Stimulated activated CD8-positive, alpha-beta memory T cell treated with anti-CD3 and anti-CD28 coated beads, Interleukin-7, amount 100 ng/mL, for 1 hour (primary cell): ENCODE measurements at places on chromosomes 11 and 22.

GRCh38 chr22:19086417-19086816 is 35.8 kb downstream of the DGCR2 start:
- no peak for DNase-seq

GRCh38 chr11:64181506-64182411 is 4.2 kb upstream of the STIP1 start:
- DNase-seq, result no peak

- no peak for DNase-seq
Observed at GRCh38 chr11:108551651-108552462, 41.7 kb downstream of the EXPH5 start.

GRCh38 chr11:107252429-107253161 is 205.0 kb downstream of the CWF19L2 start:
- no peak for DNase-seq

GRCh38 chr22:50320671-50321325 is 6.0 kb downstream of the DENND6B start:
- DNase-seq, result no peak

DNA sequence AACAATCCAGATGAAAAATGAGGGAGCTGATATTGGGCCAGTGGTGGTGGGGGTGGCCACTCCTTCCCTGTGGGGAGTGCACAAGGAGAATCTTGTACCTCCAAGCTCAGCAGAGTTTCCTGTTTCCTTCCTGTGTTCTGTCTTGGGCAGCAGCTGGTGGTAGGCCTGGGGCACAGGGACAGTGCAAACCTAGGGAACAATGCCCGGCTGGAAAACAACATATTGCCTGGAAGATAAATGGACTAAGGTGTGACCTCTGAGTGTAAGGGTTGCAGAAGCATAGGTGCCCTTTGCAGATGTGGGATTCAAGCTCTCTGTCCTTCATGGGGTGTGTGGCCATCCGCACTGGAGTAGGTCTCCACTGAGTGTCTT is 5.8 kb upstream of the JAM3 start:
- no peak for DNase-seq

- DNase-seq, result no peak
Observed at GRCh38 chr11:120432056-120433018, 79.2 kb upstream of the GRIK4 start.

DNA sequence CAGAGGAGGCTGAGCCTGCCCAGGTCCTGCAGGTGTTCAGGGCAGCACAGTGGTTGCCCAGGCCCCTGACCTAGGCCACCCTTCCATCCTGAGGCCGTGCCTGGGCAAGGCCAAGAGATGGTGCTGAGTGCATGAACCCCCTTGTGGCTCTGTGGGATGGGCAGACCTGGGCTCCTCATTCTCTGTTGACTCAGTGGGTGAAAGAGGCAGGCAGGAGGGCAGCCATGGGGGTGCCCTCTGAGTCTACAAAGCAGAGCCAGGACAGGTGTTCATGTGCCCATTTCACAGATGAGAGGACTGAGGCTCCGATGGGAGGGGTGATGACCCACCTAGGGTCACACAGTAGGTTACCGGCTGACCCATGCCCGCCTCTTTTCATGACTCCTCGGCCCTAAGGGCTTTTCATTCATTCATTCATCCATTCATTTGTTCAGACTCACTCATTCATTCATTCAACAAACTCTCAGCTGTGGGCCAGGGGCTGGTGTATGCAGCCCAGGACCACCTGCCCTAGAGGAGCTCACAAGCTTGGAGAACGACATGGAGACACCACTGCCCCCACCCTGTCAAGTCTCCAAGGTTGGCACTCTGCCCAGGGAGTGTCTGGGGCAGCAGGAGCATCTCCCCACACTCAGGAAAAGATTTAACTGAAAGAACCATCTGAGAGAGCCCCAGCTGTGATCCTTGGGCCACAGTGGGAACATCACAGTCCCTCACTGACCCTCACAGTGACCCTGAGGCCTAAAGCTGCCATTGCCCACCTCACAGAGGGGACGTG is 40.5 kb downstream of the IGLL5 start:
- no peak for DNase-seq

- no peak for DNase-seq
Observed at GRCh38 chr11:94142308-94143281, 14.0 kb downstream of the PANX1 start.

DNA sequence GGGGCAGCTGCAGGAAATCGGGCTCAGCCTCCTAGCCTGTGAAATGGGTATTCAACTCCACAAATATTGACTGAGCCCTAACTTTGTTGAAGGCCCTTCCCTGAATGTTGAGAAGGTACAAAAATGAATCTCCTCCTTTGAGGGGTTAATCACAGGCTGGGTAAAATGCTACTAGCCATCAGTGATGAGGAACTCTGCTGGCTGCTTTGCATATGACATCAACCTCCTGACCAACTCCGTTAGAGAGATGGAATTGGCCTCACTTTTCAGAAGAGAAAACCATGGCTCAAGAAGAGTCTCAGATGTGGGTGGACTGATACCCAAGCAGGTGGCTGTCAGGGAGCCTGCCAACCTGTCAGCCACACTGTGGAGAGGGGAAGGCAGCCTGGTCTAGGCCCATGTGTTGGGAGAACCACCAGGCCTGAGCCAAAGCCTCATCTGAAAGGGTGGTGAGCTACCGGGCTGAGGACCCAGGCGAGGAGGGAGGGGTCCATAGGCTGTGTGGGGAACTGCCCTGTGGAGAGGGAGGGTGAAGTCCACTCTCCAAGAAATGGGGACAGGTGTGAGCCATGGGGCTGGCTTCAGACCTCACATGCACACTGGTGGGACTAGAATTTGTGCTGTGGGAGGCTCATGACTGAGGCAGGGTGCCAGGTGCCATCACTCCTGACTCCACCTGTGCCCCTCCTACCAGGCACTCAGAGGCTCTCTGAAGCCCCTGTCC is 11.8 kb downstream of the CDCA5 start:
- DNase-seq, result no peak

GRCh38 chr11:122813176-122813893 is 25.0 kb upstream of the CRTAM start:
- DNase-seq, result no peak

DNA sequence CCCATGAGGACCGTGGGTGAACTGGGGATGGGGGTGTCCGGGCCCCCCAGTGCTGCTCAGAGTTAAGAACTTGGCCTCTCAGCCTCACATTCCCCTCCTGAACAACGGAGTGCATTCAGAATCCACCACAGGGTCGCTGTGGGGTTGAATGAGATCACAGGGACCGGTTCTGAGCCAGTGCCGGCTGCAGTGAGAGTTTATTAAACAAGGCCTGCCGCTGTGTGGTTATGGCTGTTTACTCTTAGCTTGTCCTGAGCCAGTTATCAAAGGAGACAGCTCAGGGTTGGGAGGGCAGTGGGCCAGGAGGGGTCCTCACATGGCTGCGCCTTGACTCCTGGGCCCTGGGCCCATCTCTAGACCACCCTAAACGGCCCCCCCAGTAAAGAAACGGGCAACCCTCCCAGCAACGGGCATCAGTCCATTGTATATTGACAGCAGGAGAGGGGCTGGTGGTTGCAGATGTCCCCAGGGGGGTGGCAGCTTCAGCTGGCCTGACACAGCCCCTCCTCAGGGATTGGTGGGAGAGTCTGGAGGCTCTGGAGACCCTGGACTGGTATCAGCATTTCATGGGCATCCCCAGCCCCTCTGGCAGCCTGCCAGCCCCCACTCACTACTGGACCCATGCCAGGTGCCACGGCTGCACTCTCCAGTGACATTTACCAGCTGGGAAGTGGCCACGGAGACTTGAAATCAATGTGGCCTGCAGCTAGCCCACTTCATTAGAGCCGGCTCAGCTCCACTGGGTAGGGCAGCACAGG is 15.1 kb upstream of the CABP7 start:
- no peak for DNase-seq

DNA sequence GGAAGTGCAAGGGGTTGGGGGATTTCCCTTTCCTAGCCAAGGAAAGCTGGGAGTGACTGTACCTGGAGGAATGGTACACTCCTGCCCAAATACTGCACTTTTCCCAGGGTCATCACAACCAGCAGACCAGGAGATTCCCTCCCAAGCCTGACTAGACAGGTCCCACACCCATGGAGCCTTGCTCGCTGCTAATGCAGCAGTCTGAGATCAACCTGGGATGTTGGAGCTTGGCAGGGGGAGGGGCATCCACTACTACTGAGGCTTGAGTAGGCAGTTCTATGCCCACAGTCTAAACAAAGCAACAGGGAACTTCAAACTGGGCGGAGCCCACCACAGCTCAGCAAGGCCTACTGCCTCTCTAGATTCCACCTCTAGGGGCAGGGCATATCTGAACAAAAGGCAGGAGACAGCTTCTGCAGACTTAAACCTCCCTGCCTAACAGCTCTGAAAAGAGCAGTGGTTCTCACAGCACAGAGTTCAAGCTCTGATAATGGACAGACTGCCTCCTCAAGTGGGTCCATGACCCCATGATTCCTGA is 58.5 kb downstream of the SLC22A9 start:
- DNase-seq, result no peak

- DNase-seq, result no peak
Observed at GRCh38 chr22:28148816-28149465, 229.9 kb upstream of the PITPNB start.

GRCh38 chr11:72243173-72244059 is 560 bp downstream of the PHOX2A start:
- no peak for DNase-seq

DNA sequence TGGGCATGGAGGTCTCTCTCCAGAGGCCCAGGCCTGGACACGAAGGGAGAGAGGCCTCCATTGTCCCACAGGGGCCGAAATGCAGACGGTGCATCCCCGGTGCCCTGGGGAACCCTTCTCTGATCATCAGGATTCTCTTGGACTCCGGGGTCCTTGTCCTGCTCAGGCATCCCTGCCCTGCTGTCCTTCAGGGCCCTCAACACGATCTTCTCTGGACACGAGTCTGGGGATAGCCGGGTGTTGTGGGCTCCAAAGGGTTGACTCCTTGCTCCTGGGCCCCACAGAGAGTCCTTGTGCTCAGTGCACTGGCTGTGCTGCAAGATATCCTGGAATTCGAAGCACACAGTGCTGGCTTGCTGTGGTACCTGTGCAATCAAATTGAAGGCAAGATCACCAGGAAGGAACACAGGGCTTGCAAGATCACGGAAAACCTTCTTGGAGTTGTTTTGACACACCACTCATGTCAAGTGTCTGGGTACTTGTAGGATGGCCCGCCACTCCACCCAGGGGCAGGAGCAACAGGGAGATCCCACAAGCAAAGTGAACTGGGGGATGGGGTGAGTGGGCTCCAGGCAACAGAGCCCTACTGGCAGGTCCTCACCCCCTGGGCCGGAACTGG is 61.3 kb upstream of the PRODH start:
- no peak for DNase-seq

DNA sequence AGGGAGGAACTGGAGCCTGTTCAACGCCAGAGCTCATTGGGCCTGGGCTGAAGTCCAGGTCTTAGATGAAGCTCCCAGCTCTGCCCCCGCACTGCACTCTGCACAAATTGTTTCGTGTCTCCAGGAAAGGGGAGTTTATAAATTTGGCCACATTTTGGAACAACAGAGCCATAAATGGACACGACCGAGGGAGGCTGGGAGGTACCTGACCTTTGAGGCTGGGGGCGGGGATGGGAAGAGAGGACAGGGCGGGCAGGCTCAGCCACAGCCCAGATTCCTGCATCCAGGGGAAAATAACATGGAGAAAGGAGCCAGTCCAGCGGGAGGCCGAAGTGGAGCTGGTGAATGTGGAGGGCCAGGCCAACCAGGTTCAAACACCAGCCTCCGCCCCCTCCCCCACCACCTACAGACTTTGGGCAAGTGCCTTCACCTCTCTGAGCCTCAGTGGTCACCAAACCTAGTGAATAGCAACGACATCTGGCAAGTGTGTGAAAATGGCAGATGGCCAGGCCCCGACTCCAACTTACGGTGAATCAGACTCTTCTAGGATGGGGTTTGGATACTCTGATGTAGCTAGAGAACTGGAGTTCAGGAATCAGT is 36.8 kb upstream of the SMTN start:
- no peak for DNase-seq

GRCh38 chr22:30459181-30460052 is 12.4 kb downstream of the SEC14L3 start:
- no peak for DNase-seq

GRCh38 chr22:49503896-49504521 is 323.7 kb downstream of the BRD1 start:
- DNase-seq, result no peak

DNA sequence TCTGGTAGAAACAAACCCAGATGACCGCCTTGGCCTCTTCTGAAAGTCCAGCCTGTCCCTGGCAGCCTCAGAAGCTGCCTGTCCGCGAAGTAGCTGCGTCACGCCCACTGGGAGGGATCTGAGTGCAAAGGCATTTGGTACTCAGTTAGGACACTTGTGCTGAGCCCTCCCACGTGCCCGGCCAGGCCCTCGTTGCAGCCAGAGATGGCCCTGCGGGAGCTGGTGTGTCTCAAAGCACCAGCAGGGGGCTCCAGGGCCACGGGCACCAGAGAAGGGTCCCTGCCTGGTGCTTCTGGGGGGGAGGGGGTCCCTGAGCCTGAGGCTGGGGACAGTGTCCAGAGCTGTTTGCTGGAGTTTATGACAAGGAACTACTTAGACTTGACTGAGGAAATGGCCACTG is 5.8 kb downstream of the SELENOO start:
- DNase-seq, result no peak

DNA sequence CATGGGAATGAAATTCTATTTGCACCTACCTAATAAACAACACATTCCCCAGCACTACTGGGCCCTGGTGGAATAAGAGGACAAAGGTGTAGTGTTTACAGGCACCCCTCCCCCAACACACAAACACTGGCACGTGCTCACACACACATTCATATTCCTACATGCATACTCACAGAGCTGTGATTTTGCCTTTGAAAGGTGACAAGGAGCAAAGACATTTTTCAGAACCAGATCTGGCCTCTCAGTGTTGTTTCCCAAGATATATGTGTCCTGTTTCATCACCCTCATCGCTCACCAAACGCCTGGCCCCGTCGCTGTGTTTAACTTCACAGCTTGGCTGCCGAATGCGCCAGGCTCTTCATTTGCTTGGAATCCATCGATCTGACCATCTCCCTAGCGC is 292.6 kb downstream of the NTM start:
- DNase-seq, result no peak

DNA sequence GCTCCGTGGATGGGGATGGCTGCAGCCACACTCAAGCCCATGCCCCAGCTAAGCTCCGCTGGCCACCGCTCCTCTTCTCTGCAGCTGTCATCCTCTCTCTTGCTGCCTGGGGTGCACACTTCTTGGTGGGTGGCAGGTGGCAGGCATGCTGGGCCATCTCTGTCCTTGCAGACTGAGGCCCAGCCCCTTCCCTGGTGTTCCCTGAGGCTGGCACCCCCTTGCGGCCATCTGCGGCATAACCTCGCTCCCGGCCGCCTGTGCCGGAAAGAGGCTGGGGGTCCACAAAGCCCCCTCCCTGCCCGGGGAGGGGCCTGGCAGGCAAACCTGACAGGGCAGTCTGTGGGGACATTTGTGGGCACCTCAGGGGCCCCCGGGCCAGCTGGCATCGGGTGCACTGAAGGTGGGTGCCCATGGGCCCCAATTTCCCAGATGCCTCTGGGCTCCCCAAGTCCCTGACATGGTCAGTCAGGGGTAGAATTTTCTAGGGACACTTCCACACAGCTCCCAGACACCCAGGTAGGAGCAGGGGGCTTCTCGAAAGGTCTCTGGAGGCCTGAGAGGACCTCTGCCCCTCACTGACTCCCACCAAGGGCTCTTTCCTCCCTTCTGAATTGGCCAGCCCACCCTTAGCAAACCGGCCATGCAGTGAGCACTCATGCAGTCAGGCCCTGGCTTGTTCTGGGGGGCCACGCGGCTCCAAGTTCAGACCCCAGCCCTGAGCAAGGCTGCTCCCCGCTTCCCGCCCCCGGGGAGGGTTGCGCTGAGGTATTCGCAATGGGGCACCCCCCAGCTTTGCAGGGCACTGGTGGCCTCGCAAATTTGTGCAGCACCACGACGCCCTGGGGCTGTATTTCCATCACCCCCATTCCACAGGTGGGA is 23.5 kb upstream of the TH start:
- DNase-seq, result peak; percentile 25

- no peak for DNase-seq
Observed at GRCh38 chr22:39522567-39523300, 2.4 kb downstream of the ATF4 start.
